NCI-H1694 (cell line): ENCODE measurements at places on chromosomes 2 and 18.

- no peak for DNase-seq
Observed at GRCh38 chr18:64893349-64893748, 744.5 kb upstream of the LINC00305 start.

DNA sequence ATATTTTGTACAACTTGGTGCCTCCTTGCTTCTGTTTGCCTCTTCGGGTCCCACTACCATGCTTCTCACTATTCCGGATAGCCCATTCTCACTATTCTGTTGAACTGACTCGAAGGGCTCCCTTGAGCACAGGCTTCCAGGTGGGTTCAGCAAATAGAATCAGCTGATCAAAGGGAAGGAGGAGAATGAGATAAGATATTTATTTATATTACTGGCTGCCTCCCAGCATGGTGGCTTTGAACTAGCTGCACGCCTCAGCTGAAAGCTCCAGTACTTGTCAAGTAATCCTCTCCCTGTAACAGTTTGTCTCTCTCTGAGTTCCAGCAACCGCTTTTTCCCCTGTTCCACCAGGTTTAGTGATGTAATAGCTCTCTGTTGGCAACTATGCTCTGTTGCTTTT lies 187.8 kb upstream of the HNRNPA3 start:
- DNase-seq: no peak

DNA sequence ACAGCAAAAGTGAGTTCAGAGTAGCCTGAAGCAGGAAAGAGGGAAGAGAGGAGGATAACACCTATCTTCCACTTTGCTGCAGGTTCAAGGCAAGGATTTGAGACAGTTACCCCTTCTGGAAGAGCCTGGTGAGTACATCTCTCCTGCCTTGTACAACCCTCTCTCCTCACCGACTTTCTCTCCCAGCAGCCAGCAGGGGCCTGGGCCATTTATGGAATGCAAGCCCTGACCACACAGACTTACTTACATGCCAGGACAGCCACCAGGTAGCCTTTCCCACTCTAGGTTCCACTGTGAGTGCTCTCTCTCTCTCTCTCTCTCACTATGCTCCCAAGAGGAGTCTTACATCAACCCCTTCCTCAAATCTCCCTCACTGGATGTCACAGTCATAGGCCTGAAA lies 57.0 kb downstream of the BCL11A start:
- no peak for DNase-seq

DNA sequence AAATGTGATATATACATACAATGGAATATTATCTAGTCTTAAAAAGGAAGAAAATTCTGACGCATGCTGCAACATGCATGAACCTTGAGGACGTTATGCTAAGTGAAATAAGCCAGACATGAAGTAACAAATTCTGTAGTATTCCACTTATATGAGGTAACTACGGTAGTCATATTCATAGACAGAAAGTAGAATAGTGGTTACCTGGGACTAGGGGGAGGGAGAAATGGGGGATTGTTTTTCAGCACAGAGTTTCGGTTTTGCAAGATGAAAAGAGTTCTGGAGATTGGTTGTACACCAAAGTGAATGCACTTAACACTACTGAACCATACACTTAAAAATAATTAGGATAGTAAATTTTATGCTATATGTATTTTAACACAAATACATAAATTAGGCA lies 215.9 kb upstream of the FBXO11 start:
- no peak for DNase-seq

- no peak for DNase-seq
Observed at GRCh38 chr2:135850892-135851668, 14.1 kb upstream of the LCT start.

- DNase-seq: no peak
Observed at GRCh38 chr18:22034276-22034675, 135.1 kb upstream of the GATA6 start.

DNA sequence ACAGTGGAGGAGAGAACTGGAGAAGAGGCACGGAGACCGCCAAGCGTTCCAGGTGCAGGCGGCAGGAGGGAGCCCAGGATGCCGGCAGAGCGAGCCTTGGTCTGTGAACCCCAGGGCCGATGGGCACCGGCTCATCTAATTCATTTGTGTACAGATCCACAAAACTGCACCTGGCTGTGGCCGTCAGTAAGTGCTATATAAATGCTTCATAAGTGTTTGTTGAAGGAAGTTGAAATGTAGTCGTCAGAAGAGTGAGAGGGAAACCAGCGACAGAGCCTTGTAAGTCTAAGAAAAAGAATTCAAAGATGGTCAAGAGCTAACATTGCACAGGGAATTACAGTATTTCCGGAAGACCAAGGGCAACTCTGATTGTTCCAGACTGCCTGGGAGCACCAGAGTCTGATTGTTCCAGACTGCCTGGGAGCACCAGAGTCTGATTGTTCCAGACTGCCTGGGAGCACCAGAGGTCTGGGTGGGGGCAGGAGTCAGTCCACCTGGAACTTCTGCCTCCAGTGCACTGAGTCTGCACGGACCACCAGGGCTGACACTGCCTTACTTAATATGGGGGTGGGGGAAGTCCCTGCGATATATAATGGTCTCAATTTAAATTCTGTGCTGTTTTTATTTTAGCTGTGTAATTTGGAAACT lies 112.3 kb downstream of the BCL2 start:
- DNase-seq: no peak

GRCh38 chr2:26000561-26001082 lies 18.3 kb upstream of the KIF3C start:
- no peak for DNase-seq

GRCh38 chr2:37851828-37852584 lies 73.1 kb upstream of the RMDN2 start:
- DNase-seq: no peak

- DNase-seq: no peak
Observed at GRCh38 chr2:43219383-43220228, 6.8 kb downstream of the ZFP36L2 start.

- DNase-seq: no peak
Observed at GRCh38 chr2:96737831-96738230, 2.0 kb downstream of the LMAN2L start.

- no peak for DNase-seq
Observed at GRCh38 chr2:216391401-216391800, 19.1 kb upstream of the MARCHF4 start.

GRCh38 chr2:215071676-215072075 lies 66.8 kb downstream of the ABCA12 start:
- DNase-seq: no peak

GRCh38 chr2:53856272-53856671 lies 3.5 kb downstream of the GPR75 start:
- DNase-seq: no peak

- DNase-seq: no peak
Observed at GRCh38 chr2:151191001-151191400, 70.7 kb downstream of the RBM43 start.

DNA sequence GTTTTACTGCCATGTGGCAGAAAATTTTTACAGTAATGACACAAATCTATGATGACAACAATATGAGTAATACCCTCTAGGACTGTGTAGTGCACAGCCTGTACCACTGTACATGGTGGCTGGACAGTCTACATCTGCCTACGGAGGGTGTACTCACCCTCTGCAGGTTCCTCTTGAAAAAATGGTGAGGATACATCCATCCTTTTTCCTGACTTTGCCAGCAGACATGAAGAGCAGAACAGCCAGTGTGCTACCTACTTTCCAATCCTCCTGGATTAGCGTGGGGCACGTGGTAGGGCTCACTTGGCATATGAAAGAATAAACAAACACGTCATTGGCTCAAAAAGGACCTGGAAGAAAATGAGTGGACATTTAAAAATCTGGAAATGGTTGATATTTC lies 62.6 kb downstream of the TRPM8 start:
- DNase-seq: no peak

DNA sequence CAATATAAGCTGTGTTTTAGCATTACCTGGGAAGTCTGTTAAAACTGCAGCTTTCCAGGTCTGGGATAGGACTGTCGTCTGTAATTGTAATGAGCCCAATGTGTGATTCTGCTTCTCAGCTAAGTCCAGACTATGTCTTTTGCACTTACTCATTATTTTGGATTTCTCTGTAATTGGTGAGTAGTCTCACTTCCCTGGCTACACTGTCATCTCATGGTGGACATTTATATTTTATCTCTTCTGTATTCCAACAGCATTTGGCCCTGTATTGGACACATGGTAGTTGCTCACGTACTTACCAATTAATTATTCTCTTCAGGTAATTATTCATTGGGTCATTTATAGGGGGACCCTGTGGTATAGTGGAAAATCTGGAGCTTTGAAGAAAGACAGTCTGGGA lies 28.0 kb downstream of the LHCGR start:
- DNase-seq: no peak

- no peak for DNase-seq
Observed at GRCh38 chr2:8639122-8639635, 42.7 kb upstream of the ID2 start.

DNA sequence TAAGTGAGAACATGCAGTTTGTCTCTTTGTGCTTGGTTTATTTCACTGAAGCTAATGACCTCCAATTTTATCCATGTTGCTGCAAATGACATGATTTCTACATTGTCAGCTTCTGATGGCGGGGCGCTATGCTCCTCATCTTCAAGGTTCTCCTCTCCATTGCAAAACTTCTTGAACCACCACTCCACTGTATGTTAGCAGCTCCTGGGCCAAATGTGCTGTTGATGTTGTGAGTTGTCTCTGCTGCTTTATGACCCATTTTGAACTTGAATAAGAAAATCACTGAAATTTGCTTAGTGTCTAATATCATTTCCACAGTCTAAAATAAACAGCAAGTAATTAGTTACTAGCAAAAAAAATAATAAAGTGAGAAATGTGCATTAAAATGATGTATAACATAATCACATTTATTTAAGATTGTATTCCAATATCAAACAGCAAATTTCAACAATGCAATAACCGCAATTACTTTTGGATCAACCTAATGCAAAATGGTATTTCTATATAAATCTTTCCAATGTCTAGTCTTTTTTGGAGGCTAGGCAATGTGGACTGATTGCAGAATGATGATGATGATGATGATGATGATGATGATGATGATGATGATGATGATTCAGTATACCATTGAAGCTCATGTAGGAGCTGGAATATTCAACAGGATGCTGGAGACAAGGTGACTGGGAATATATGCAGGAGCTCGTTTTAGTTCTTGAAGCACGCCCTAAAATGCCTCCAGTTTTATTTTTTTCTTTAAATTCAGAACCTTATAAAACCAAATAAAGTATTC lies 304.9 kb upstream of the KYNU start:
- no peak for DNase-seq

DNA sequence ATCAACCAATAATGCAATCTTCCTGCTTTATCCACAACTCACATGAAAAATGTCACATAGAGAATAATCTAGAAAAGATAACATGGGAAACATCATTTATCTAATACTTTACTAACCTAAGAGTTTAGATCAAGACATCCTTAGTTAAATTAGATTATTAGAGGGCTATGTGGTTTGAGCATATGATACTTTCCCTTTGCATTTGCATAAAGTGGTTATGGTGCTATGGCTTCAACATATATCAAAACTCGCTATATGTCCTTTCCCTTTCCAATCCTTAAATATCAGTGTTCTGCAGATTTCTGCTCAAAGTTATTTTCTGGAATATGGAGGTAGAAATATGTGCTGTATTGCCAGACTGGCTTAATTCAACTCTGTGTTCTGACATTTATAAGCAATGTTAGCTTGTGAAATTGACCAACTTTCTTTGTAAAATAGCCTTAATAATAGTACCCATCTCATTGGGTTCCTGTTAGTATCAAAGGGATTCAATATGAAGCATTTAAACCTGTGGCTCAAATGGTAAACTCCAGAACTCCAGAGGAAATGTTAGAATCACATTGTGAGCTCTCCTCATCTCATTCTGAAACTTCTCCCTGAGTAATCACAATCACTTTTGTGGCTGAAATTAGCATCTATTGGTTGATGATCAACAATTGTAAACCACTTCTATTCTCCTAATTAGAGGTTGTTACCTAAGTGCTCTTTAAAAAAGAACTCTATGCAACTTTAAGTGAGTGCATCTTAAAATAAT lies 1089.9 kb upstream of the SLC39A10 start:
- DNase-seq: no peak

DNA sequence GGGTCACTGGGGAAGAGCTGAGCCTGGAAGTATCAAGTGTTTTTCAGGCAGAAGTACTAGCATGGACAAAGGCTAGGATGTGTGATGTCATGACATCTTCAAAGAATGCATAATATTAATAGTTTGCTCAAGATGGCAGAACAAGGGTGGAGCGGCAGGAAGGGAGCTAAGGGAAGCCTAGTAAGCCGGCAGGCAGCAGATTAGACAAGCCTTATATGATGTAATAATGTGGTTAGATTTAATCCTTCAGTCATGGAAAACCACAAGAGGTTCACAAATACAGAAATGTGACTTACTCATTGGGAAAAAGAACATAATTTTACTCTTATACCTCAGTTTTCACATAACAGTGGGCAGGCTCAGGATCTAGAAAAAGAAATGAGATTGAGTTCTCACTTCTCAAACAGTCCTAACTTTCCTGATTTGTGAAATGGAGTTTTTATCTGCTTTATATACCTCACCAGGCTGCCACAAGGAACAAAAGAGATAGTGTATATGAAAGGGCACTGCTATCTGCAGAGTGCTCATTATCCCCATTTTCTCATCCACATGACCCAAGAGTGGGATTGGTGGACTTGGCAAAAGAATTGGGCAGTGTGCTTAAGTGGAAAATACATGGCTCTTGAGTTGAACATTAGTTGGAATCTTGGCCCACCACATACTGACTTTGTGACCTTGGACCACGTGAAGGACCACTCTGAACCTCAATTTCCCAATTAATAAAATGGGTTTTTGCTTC lies 89.1 kb upstream of the LHCGR start:
- no peak for DNase-seq

DNA sequence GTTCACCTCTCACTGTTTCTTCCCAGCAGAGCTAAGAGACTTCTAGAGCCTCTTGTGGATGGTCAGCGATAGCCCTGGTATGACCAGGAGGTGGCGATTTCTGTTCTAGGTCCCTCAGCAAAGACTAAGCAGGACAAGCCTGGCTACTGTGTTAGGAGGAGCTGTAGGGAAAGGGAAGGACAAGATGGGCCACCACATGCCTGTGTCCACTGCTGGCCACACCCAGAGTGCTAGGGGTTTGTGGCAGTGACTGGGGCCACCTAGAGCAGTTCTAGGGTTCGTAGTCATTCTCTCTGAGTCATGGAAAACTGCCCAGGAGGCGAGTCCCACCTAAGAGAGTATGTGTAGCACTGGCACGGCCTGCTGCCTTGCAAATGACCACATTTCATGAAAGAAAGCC lies 179.4 kb downstream of the ALPK2 start:
- DNase-seq: no peak
